ENCODE measurements at places on chromosomes 13 and 19.

DNA sequence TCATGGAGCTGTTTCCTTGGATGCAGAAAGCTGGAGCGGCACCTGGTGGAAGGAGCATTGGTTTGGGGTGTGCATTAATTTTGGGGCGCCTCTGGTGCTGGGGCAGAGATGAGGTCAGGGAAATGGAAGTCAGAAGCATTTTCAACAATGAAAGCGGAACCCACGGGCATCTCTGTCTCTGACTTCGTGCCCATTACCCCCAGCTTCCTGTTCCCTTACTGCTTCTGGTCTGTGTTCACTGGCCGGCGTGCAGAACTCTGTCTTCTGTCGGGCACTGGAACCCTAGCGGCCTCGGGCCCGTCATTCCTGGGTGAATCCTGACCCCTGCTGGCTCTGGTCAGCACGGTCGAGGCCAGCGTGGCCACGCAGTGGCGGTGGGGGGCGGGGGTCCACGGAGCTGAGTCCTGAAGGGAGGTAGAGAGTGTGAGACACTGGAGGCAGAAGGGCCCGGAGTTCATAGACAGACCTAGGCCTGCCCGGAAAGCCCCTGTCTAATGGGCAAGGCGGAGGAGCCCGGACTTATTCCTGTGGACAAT is 7.9 kb upstream of the LINGO3 start:
- DNase-seq: no peak

- DNase-seq: no peak
These were observed 14.9 kb upstream of the ZBTB7A start for GRCh38 chr19:4081441-4082129.

GRCh38 chr19:7676376-7676775 is 514 bp upstream of the MCEMP1 start:
- no peak for DNase-seq

- no peak for DNase-seq
These were observed 63.5 kb upstream of the CSNK1A1L start for GRCh38 chr13:37168926-37169325.

DNA sequence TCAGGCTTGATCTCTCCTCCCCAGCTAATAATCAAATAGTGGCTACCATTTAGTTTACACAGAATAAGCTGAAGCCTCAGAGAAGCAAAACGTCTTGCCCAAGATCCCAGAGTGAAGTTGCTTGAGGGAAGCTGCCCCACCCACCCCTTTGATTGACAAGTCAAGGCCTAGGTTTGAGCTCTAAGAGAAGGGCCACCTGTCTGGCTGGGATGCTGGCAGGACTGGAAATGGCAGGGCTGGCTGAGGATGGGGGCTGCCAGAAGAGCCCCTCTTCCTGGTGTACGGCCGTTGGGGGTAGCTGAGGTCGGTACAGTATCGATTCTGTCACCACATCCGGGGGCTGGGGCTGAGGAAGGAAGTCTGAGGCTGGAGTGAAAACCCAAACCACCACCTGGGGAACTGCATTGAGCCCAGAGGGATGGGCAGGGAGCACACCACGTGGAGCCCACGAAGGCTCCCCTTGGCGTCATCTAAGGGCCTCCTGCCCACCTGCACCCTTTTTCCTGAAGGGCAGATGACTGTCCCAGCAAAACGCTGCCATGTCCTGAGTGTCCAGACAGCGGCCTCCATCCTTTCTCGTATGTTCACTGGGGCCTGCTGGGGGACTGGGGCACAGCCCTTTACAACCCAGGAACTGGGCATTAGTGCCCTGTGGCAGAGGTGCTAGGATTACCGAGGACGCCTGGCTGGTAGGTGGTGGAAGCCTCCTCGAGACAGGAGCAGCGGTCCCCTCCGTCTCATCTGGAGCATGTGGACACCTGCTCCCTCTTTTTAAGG is 1.4 kb upstream of the PRKD2 start:
- peak; percentile 43 for DNase-seq

GRCh38 chr19:41570639-41571112 is 5.3 kb upstream of the CEACAM21 start:
- DNase-seq: peak; percentile 78

- DNase-seq: no peak
These were observed 9.1 kb downstream of the COMP start for GRCh38 chr19:18781885-18782527.

- DNase-seq: no peak
These were observed 2.9 kb upstream of the CD70 start for GRCh38 chr19:6593651-6594416.

GRCh38 chr19:33297401-33298145 is 4.8 kb downstream of the CEBPA start:
- DNase-seq: no peak

DNA sequence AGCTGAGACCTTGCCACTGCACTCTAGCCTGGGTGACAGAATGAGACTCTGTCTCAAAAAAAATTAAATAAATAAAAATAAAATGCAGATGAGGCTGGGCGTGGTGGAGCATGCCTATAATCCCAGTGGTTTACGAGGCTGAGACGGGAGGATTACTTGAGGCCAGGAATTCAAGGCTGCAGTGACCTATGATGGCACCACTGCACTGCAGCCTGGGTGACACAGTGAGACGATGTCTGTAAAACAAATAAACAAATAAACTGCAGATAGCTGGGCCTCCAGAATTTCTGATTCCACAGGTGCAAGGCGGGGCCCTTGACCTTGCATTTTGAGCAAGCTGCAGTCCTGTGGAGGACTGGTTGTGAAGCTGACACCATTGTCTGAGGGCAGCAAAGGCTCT is 3.1 kb upstream of the MAG start:
- no peak for DNase-seq

- no peak for DNase-seq
These were observed 146.3 kb upstream of the WASF3 start for GRCh38 chr13:26411206-26411605.

GRCh38 chr13:100040196-100040595 is 48.7 kb upstream of the PCCA start:
- DNase-seq: no peak

GRCh38 chr13:83190020-83190419 is 692.3 kb downstream of the SLITRK1 start:
- no peak for DNase-seq

DNA sequence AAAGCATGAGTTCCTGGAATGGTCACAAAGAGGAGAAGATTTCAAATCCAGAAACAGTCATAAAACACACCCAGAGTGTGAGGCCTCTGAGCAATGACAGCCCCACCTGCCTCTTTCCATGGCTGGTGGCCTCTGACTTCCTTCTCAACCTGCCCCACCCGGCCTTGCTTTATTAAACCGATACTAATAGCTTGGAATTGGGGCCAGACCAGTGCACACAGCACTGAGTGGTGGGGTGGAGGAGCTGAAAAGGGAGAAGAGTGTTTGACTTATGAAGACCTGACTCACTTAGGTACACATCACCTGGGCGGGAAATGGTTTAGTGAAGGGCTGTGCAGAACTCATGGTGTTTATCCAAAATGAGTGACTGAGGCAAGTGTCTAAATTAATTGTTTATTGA is 20.7 kb upstream of the CEACAM6 start:
- DNase-seq: no peak

- no peak for DNase-seq
These were observed 11.2 kb downstream of the ACTN4 start for GRCh38 chr19:38658462-38659306.

- no peak for DNase-seq
These were observed 426.4 kb downstream of the MYO16 start for GRCh38 chr13:109055850-109056249.

DNA sequence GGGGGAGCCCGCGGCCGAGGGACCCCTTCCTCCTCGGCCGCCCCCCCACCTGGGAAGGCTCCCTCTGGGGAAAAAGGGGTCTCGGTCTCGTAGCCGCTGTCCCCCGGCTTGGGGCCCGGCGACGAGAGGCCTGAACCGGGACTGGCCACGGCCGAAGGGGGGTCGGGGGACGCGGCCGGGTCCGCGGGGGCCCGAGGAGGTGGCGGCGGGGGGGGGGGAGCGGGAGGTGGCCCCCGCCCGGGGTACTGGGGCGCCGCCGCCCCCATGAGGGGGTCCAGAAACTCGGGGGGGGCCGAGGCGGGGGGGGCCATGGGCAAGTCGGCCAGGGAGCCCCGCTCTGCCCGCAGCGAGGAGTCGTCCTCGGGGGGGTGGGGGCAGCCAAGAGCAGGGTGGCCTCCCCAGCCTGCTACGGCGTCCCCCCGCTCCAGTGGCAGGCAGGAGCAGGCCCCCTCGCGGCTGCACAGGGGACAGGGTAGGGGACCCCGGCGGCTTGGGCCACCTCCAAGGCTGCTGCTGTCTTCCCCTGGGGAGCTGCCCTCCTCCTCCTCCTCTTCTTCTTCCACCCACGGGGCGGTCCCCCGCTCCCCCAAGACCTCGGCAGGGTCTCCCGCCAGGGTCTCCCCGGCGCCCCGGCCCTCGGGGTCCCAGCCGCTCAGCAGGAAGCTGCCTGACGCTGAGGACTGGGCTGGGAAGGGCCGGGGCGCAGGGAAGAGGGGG is 12.9 kb downstream of the LMTK3 start:
- DNase-seq: no peak

- DNase-seq: no peak
These were observed 1.9 kb downstream of the UBE2S start for GRCh38 chr19:55405638-55406037.

GRCh38 chr13:110869805-110870706 is 44.8 kb downstream of the ANKRD10 start:
- no peak for DNase-seq

GRCh38 chr19:2574478-2574931 is 98.6 kb downstream of the GADD45B start:
- no peak for DNase-seq

DNA sequence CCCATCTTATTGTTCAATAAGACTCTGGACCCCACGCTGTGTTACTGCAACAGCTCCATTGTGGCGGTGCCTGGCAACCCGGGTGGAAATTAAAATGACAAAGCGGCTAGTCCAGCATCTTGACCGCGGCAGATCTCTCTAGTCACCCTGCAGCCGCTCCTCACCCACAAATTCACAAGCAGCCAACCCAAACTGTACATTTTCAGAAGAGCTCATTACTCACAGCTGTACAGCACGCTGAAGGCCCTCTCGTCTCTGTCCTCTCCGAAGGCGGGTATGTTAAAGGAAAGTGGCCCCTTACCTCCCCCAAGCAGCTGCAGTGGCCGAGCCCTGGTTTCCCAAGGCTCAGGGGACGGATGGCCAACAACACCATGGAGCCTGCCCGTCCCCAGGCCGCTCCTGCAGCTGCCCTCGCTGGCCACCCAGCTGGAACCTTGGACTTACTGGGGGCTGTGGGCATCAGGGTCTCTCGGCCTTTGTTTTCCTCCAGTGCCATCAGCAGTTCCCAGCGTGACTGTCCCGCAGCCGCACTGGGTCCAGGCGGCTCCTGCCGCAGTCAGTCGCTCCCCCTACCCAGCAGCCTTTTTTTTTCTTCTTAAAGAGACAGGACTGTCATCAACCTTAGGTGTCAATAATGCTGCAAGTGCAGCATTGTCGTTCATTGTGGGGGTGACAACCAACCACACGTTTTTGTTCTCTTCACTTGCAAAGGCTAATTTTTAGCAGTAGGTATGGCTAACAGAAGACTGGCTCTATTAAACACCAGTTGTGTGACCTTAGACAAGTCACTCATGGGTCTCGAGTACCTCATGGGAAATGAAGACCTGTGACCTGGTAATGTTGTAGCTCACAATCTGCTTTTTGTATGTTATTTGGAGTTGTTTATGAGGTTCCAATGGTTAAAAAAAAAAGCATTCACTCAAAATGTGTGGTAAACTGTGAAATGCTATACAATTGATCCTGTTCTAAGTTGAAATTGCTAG is at the start of gene SACS:
Gene SACS, minus strand, starts transcription at position 532 of the 983 bp plus-strand sequence. CDS start 22,463 bp downstream, outside the sequence.
- DNase-seq: no peak

- DNase-seq: no peak
These were observed 90.2 kb upstream of the CSNK1A1L start for GRCh38 chr13:37195621-37196020.

- no peak for DNase-seq
These were observed 257.3 kb upstream of the MAB21L1 start for GRCh38 chr13:35733827-35734226.

Measured in stimulated activated CD4-positive, alpha-beta T cell treated with anti-CD3 and anti-CD28 coated beads, Interleukin-12 subunit alpha, Interleukin-12 subunit beta, amount 100 ng/mL, for 48 hours (primary cell).